NCI-H460 (cell line): ENCODE measurements at places on chromosomes 13 and 19.

DNA sequence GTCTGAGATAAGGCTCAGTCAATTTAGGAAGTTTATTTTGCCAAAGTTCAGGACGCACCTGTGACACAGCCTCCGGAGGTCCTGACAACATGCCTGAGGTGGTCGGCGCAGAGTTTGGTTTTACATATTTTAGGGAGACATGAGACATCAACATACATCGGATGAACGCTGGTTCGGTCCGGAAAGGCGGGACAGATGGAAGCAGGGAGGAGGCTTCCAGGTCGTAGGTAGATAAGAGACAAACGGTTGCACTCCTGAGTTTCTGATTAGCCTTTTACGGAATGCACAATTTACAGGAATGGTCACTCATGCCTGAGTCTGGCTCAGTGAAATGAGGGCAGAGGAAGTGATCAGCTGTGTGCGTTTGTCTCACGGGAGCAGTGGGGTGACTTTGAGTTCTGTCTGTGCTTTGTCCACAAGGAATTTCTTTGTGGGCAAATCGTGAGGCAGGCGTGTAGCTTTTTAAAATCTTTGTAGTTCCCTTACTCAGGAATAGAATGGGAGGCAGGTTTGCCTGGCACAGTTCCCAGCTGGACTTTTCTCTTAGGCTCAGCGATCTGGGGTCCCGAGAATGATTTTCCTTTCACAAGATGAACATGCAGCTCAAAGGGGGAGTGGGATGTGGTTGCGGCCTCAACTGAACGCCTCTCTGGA, 36.2 kb downstream of the C13orf46 start:
- DNase-seq: no peak

DNA sequence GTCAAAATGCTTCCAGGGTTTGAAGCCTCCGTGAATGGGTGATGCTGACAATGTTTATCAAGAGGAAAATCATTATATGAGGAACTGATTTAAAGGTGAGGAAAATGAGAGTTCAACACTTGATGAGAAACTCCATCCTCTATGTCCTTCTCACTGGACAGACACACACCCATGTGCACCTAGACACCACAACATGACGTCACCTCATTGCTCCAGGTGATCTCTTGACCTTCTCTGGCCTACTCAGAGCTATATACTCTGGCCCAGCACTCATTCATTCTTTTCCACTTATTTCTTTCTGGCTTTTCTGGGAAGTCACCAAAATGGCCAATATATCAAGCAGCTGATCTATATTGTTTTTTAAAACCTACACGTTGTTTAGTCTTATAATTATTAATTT, 778.7 kb upstream of the PCDH20 start:
- DNase-seq: no peak

DNA sequence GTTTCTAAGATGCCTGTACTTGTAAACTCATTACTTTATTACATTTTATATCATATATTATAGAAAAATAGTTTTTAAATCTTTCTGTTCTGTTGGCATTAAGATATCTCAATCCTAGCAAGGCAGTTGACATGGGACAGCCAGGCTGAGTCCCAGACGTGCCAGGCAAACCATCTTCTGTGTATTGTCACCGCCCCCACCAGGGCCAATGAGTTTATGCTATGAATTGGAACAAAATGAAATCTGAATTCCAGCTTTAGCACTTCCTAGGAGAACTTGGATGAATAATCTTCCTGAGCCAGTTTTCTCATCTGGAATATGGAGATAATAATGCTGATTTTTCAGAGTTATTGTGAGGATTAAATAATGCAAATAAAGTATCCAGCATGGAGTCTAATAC, 79.9 kb upstream of the GSX1 start:
- DNase-seq: peak; percentile 3

GRCh38 chr19:10662384-10663251, 8.5 kb downstream of the ILF3 start:
- DNase-seq: no peak

- no peak for DNase-seq
Observed at GRCh38 chr13:26558074-26558805, 757 bp downstream of the WASF3 start.
